ENCODE measurements at places on chromosomes 11 and 22.

DNA sequence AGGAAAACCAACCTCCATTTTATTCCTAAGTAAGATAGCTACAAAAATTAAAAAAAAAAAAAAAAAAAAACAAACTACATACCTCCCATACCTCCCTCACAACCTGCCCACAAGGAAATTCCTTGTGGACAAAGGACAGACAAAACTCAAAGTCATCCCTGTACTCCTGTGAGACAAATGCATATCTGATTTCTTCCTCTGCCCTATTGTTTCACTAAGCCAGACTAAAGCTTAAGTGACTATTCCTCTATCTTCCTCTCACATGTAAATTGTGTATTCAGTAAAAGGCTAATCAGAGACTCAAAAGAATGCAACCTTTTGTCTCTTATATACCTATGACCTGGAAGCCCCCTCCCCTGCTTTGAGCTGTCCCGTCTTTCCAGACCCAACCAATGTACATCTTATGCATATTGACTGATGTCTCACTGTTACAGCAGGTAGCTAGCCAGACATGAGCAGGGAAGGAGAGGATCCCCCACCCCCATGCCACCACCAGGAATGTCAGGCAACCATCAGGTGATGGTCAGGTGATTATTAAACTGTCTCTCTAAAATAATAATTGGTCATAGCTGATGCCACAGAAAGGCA is 289.4 kb downstream of the SBF2 start:
- DNase-seq = no peak

- DNase-seq = no peak
Observed at GRCh38 chr11:35230388-35230787, 91.4 kb downstream of the CD44 start.

DNA sequence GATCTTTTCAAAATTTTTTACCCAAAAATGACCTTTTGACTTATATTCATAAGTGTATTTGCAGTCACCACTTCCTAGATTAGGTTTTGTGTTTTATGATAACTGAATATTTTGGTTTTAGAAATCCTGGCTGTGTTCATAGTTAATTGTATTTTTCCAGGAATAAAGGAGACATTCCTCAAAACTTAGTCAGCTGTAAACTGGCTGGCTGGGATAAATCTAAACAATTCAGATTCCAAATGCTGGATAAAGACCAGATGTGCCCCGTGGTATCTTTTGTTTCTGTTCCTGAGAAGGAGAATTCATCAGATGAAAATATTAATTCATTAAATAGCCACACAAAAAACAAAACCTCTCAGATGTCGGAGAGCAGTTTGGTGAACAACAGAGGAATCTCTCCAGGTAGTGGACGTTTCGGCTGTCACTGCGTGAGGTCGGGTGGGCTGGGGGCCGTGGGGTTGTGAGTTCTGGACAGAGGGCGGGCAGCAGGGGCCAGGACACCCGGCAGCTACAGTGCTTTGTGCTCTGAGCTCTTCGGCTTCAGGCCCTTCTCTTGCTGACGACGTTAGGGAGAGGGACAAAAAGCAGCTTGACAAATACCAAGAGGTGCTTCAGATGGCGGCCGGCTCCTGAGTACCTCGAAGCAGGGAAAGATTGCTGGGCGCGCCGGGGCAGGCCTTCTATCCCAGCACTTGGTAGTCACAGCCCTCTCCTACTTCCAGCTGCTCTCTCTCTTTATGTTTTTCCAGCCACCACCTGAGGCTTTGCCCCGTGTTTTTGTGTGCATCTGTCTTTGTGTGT is 24.6 kb downstream of the MOV10L1 start:
- DNase-seq = no peak

DNA sequence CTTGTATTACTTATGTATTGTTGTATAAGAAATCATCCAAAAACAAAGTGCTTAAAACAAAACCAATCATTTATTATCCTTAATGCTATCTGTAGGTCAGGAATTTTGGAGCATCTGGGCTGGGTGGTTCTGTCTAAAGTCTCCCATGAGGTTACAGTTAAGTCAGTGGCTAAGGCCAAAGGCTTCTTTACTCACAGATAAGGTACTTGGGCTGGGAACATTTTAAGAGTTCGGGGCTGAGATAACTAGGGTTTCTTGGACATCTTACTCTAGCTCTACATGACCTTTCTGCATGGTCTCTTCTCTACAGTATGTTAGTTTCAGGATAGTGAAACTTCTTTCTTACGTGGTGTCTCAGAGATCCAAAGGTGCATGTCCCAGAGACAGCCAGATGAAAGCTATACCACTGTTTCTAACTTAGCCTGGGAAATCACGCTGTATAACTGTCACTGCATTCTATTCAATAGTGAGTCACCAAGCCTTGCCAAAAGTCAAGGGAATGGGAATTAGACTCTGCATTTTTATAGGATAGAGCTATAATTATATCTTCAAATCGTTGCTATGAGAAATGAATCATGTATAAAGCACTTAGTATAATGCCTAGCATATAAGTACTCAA is 29.6 kb downstream of the SOX6 start:
- no peak for DNase-seq

- no peak for DNase-seq
Observed at GRCh38 chr11:44842220-44842619, 108.5 kb downstream of the TP53I11 start.

DNA sequence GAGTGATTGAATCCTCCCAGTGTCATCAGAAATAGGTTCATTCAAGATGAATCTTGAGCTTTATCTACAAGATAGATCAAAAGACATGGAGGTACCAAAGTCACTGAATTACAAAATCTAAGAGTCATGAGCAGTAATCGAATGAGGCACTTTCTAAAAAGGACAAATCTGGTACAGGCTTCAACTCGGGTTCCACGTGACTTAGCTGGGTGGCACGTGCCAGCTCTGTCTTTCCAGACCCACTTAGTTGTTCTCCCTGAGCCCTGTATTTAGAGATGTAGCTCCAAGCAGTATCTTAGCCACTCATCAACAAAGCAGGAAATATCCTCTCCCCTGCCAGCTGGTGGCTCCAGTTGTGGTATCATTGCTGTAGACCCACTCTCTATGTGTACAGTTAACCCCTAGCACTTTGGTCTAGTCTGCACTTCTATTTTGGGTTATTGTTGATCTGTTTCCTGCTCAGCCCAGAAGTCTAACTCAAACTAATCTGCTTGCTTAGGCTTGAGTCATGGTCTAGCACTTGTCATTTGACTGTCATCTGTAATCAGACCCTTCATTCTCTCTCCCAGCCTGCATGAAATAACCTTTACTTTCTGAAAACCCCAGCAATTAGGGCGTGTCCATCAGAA is 528.7 kb downstream of the ETS1 start:
- no peak for DNase-seq

GRCh38 chr22:43292630-43293018 is 50.5 kb downstream of the SCUBE1 start:
- DNase-seq = no peak

GRCh38 chr11:122984186-122985011 is 2.8 kb upstream of the BSX start:
- no peak for DNase-seq

DNA sequence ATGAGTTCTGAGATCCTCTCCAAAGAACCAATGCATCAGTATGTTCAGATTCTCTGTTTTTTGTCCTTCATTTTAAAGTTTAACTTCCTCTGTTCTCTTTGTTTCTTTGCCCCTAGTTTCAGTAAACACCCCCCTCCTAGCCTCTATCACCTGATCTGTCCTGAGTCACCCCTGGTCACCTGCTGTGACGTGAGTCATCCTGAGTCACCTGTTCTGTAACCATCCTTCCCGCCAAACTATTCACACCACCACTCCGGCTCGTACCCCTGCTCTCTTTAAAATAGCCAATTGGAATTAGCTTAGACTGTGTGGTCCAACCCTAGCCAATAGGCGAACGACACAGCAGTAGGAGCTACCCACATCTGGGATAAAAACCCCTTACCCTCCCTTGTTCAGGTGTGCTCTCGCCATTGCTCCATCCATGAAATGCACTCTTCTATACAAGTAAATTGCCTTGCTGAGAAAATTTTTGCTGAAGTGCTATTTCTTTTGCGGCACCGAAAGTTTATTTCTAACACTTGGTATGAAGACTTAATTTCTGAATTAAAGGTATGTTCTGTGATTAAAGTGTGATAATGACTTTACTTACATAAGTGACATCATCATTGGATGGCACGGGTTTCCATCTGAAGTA is 318.4 kb downstream of the AASDHPPT start:
- DNase-seq = no peak

- no peak for DNase-seq
Observed at GRCh38 chr11:71272161-71272560, 19.8 kb upstream of the SHANK2 start.

- no peak for DNase-seq
Observed at GRCh38 chr22:40491990-40492631, 121.7 kb downstream of the SGSM3 start.

DNA sequence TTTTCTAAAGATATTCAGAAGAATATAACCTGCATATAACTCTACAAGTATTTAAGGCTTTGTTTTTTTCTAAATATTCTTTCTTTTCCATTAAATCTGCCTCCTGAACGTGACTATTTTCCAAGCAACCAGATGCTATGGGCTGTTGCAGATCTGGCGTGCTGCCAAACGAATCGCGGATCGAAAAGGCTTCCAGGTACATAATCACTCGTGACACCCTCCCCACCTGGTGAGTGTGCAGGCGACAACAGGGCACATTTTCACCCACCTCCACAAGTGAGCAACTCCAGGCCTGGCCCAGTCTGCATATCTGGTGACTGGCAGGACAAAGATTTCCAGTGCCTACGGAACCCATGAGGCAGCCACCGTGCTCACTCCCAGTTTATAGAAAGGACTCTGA is 660.1 kb downstream of the OPCML start:
- no peak for DNase-seq

DNA sequence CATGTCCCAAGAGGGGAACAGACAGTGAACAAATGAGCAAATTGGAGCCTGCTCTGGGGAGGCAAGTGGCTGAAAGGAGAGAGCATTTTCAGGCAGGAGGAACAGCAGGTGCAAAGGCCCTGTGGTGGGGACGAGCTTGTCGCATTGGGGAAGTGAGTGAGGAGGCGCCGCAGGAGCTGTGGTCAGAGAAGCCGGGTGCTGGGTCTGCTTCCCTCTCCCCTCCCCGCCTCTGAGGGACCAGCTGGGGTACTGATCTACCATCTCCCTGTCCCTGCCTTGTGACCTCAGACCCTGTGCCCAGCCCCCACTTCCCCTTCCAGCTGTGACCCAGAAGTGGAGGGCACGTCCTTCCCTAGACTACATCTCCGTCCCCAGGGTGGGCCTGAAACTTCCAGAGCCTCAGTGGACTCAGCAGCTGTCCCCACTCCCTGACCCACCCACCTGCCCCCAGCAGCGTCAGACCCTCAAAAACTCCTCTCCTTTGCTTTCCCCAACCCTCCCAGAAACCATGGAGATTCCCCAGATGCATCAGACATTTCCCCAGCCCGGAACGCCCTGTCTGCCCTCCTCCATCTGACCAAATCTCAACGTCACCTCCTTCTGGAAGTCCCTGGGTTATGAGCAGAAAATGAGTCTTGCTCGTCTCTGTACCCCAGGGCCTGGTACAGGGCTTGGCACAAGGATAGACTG is 19.7 kb upstream of the PDGFB start:
- DNase-seq = no peak

GRCh38 chr11:119361941-119362725 is 15.6 kb upstream of the MFRP start:
- no peak for DNase-seq

DNA sequence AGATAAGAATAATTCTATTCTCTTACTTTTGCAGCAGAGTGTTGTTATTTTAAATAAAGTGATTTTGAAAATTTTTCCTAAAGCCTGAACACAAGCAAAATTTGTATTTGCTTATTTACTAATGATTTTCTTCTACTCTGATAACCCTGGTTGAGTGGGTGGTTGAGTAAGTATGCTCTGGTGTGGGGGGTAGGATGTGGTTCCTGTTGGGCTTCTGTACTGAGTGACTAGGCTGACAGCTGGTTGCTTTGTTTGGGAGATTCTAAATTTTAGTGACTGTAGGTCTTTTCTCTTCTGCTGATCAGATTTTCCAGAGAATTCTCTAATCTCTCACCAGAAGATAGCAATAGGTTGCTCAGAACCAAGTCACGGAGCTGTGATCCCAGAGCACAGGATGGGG is 61.6 kb downstream of the METTL15 start:
- no peak for DNase-seq

- no peak for DNase-seq
Observed at GRCh38 chr11:71443736-71444445, 4.3 kb downstream of the DHCR7 start.

GRCh38 chr11:9716275-9717039 is 52.6 kb downstream of the SWAP70 start:
- DNase-seq = no peak

DNA sequence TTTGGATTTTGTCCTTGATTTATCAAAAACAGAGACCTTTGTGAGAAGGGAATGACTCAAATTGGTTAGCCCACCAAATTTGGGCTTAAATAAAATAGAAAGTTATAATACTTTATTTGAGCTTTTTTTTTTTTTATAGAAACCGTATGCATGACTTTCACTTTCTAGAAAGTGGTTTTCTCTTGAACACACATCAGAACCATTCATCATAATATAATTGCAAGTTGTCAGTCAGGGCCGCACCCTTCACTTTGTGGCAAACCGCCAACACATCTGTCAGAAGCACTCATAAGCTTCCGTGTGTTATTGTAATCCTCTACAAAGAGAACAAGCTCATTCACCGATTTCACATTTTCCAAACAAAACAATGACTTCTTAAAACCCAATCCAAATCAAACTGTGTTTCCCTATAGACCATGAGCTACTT is 76.1 kb downstream of the SOX6 start:
- DNase-seq = peak; percentile 52

DNA sequence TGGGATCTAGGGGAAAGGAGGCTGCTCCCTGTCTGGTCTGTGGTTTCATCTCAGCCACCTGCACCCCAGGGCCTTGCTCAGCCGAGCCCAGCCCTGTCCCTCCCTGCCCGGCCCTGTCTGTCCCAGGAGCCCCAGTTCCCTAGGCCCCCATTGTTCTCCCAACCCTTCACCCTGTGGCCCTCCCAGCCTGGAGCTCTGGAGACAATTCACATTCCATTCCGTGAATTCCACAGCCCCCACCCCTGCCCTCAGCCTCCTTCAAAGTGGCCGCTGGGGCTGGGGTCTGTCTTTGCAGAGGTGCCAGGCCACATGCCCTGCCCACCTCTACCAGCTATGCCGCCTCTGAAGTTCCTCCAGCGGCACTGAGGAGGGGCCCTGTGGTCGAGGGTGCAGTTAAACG is 77.9 kb upstream of the WNT11 start:
- no peak for DNase-seq

DNA sequence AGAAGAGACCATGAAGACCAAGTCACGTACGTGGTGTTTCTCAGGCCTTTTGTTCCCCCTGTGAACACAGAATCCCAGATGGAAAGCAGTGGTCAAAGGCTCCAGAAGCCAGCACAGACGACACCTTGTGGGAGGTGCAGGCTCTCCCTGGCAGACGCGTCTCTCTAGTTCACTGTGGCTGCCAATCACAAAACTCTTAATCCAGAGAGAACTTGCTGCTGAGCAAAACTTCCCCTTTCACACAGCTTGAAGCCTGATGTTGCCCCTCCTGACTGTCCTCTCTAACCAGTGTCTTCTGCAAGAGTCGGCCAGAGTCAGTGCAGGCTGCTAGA is 67.1 kb downstream of the PIWIL3 start:
- no peak for DNase-seq
